ENCODE measurements at places on chromosomes 4 and X.

DNA sequence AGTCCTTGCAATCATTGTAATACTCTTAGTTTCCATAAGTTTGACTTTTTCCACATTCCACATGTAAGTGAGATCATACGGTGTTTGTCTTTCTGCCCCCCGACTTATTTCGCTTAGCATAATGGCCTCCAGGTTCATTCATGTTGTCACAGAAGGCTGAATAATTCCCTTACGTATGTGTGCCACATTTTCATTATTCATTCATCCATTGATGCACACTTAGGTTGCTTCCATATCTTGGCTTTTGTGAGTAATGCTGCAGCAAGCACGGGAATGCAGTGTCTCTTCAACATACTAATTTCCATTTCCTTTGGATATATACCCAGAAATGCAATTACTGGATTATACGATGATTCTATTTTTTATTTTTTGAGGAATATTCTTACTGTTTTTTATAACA, 22.0 kb upstream of the VEGFC start:
- no peak for DNase-seq

DNA sequence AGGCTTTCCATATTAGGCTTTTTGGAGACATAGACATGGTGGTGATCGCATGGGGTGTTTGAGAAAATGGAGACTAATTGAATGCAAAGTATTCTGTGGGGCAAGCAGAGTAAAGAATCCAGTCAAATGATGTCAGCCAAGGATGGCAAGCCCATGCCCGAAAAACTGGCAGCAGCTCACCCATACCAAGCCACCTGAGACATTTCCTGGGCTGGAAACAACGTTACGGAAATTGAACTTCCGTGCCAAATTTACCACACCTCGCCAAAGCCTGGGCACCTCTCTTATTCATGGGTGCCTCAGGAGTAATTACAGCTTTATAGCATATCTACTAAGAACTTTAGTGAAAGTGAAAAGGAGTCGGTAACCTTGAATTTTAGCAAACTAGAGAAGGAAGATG, 166.4 kb downstream of the CBR4 start:
- DNase-seq: no peak

GRCh38 chr4:98653890-98654867, 4.2 kb downstream of the TSPAN5 start:
- no peak for DNase-seq

DNA sequence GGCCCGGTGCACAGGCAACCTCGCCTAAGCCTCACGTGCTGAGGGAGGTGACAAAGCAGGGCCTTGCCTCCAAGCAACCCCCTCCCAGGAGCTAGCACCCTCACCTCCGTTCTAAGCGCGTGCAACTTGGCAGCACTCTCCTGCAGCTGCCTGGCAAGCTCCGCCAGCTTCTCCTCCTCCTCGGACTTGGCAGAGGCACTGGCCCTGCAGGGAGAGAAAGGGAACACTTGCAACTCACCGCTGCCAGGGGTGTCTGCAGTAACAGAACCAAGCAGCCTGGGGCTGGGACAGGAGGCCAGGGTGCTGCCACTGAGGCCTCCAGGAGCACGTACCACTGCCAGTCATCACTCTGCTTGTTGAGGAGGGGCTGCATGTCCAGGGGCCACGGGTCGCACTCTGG, 10.3 kb upstream of the TREX2 start:
- DNase-seq: no peak

DNA sequence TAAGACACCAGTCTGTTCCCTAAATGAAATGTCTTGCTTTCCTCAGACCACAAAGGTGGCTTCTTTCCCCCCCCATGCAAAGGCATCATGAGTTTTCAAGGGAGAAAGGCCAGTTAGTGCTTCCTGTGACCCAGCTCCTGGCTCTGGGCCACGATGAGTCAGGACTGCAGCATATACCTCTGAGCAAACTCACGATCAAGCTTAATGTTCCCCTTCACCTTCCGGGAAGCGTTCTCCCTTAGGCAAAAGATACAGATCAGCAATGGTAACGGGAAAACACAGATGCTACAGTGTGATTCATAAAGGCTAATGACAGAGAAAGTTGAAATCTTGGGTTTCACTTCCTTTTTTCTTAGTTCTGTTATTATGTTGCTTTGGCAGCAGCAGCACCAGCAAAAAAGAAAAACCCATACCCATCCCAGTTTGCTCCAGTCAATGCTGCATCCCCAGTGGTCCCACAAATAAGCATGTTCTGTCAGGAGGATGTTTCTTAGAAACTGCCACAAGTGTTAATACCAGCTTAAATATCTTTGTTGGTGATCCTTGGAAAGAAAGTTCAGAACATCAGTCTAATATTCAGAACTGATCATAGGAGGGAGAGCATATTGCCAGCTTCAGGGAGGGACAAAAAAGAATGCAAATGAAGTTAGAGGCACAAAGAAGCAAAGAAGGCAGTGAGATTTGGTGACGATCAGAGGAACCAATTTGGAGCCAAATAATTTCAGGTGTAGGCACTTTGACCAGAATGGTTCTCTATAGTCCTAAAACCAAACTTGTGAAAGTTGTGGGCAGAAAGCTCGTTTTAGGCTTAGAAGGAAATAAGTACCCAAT, 41.2 kb downstream of the LONRF3 start:
- DNase-seq: no peak

- no peak for DNase-seq
Observed at GRCh38 chrX:110049096-110049495, 46.2 kb downstream of the TMEM164 start.

DNA sequence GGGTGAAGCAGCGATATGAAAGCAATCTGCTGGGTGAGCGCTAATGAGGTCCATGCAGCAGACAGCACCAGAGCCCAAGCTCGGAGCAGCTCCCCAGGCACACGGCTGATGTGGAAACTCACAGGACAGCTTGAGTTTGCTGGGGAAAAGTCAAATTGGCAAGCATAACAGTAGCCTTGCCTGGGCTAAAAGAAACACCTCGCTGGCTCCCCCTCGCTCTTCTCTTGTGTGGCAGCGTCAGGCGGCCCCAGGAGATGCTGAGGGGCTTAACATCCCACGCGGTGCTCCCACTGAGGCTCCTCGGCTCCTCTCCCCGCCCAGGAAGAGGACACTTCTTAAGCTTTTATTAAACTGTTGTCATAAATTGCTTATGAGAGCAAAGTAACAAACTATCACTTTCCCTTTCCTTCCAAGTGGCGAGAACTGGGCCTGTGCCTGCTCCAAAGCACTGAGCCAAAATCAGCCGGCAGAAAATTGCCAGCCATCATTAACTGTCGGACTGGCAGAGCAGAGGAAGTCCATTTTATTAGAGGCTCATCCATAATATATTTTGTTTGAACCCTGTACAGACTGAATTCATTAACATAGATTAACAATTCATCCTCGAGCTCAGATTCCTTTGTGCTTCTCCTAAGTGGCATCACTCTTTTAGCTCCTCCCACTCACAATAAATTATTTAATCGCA, 111.4 kb downstream of the TSPAN5 start:
- no peak for DNase-seq

DNA sequence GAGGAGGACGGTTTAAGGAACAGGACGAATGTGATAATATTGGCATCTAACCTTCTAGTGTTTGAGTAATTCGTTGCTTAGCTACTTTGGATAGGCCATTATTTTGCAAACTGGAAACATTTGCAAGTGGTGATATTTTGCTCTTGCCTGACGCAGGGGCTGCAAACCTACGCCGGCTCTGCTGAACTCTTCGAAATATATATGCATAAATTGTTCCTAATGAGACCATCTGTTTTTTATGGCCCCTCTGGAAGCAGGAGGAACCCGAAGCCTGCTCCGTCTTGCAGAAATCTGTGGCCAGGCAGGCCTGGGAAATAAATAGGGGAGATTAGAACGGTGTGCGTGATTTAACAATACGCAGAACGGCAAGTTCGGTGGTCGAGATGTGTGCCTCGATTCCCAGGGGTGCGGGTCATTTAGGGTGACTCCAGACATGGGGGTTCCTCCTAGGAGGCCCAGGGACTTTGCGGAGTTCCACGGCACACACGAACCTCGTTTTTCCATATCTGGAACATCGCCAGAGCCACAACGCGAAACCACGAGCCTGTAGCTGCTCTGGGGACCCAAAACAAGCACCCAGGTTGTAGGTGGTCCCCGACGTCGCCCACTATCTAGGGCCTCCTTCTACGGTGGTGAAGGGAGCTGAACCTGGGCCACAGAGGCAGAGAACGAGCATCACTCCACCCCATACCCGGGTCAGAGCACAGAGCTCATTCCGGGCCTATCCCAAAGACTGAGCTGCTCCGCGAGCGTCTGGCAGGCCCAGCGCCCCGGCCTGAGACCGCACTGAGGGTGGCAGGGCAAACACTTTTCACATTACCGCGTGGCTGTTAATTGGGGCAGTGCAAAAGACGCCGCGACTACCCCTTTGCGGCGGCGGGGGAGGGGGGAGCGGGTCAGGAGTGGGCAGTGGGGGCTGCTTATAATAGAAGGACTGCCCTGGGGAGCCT, 89.7 kb downstream of the BCOR start:
- no peak for DNase-seq

- no peak for DNase-seq
Observed at GRCh38 chr4:159639671-159640323, 536.9 kb downstream of the RAPGEF2 start.

- no peak for DNase-seq
Observed at GRCh38 chr4:186514271-186514950, 41.0 kb downstream of the MTNR1A start.

DNA sequence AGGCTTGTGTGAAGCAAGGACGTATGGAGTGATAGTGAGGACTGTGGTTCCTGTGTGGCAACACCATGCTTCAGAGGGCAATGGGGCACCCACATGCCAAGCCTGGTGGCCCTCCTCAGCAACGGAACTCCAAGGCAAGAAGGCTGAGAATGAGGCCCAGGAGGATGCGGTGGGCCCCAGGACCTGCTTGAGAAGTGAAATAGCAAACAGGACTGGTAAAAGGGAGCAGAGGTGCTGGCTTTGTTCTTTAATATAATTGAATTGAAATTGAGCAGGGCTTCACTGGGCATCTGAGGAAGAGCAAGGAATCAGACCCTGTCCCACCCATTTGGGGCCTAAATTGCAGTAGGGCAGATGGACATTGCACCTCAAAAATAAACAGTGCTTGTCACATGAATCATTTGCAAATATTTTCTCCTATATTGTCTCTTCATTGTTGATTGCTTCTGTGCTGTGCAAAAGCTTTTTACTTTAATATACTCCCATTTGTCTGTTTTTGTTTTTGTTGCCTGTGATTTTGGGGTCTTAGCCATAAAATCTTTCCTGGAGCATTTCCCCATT, 2.3 kb downstream of the TMEM187 start:
- DNase-seq: no peak

- no peak for DNase-seq
Observed at GRCh38 chrX:124289443-124289842, 43.0 kb upstream of the TEX13D start.

DNA sequence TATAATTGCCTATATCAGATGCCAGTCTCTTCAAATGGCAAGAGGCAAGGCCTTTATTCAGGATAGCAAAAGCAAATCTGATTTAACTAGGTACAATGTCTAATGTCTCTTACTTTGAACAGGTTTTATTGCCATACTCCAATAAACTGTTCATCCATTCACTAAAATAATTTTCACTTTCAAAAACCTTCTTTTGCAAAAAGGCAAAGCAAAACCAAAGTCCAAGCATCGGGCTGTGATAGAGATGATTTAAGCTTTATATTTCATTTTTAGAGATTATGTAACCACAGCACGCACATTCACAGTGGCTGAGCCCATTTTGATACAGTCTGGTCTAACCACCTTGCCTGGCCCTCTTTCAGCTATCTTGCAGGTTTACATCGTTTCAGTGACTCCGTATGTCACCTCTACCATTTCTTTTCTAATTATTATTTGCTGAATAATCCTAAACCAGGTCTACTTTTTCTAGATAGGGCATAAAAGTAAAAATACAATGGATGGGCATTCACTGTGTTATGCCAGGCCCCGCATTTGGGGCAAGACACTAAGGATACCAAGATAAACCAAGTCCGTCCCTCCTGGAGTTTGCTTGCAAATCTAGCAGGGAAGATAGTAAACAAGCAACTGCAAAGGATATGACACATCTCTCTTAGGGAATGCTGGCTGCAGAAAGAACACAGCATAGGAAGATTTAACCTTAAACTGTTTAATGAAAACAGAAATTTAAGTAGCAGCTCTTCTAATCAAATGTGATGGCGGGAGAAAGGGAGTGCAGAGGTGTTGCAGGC, 1.8 kb downstream of the CASP3 start:
- no peak for DNase-seq

GRCh38 chr4:8419222-8420041, 21.1 kb downstream of the ACOX3 start:
- DNase-seq: no peak

- no peak for DNase-seq
Observed at GRCh38 chr4:84611531-84611930, 28.6 kb downstream of the CDS1 start.

- no peak for DNase-seq
Observed at GRCh38 chr4:91961504-91961903, 342.3 kb upstream of the GRID2 start.

GRCh38 chr4:111707491-111707890, 437.8 kb upstream of the FAM241A start:
- no peak for DNase-seq

GRCh38 chr4:122898370-122899150, 23.8 kb downstream of the NUDT6 start:
- no peak for DNase-seq

DNA sequence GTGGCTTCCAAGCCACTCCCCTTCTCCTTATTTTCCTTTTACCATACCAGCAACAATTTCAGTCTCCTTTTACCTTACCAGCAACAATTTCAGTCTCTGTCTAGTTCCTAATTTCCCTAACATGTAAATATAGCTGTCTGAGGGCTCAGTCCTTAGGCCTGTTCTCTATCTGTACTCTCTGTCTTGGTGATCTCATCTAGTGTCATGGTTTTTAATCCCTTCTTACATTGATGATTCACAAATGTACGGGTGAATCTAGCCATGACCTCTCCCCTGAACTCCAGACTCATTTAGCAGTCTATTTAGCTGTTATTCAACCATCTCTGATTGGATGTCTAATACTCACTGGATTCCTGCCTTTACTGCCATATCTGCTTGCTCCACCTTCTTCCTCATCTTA, 7.2 kb downstream of the IL15 start:
- DNase-seq: no peak

GRCh38 chrX:95539041-95539440, 1145.6 kb upstream of the DIAPH2 start:
- DNase-seq: no peak

GRCh38 chr4:111957997-111958396, 187.3 kb upstream of the FAM241A start:
- DNase-seq: no peak

DNA sequence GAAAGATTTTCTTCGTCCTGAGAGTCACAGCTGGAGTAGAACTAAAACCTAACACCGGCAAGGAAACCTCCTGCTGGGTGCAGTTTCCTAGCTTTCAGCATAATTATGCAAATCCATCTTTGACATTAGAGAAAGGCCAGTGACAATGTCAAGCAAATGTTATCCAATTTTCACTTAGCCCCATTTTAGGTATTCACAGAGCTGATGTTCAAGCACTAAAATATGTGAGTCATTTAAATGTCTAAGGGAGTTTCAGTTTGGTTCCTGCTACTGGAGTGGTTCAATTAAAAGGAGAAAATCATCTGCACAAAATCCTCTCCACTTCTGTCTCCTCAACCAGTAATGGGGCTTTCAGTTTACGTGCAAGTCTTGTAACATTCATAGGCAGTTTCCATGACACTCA, 37.1 kb upstream of the AMOT start:
- DNase-seq: no peak
